ENCODE measurements at places on chromosomes 11 and 22. TPM values are rescaled to one million over a fixed set of nuclear protein-coding genes. Genes with fewer than 3 reads are reported as not detected.
A peak's percentile ranks its signal among the peaks of the same experiment; 100 is the strongest.

The CBLIF gene
- polyA plus RNA-seq: not detected

- DNase-seq: peak; percentile 38
- H3K27ac ChIP-seq: no peak overlapping the region
- H3K4me3 ChIP-seq: peak overlapping the region; percentile 67
- peaks cover 4% of the 10 kb centered on the region for H3K36me3 ChIP-seq
These were observed 84.1 kb downstream of the PDE2A start for GRCh38 chr11:72589802-72590761.

GRCh38 chr11:15073361-15074205 is at the start of gene CALCB:
TSS of gene CALCB (plus strand) at chr11:15073593. CDS start at chr11:15074719, 1,126 bp downstream.
- peak within 1 kb of the TSS; percentile 68 for H3K4me3 ChIP-seq
- H3K27me3 ChIP-seq: peaks cover 16% of the 10 kb centered on the region
- peaks cover 19% of the 10 kb centered on the region for H3K4me1 ChIP-seq
- peaks cover 3% of the 10 kb centered on the region for H3K36me3 ChIP-seq

- DNase-seq: no peak
- H3K27me3 ChIP-seq: peaks cover 3% of the 10 kb centered on the region
- peak overlapping the region; percentile 11 for H3K27ac ChIP-seq
- H3K4me3 ChIP-seq: no peak overlapping the region
- H3K4me1 ChIP-seq: peaks cover 51% of the 10 kb centered on the region
These were observed 92.9 kb downstream of the PTPRJ start for GRCh38 chr11:48073031-48073861.

The WDR74 gene
- polyA plus RNA-seq: 39.0 TPM

DNA sequence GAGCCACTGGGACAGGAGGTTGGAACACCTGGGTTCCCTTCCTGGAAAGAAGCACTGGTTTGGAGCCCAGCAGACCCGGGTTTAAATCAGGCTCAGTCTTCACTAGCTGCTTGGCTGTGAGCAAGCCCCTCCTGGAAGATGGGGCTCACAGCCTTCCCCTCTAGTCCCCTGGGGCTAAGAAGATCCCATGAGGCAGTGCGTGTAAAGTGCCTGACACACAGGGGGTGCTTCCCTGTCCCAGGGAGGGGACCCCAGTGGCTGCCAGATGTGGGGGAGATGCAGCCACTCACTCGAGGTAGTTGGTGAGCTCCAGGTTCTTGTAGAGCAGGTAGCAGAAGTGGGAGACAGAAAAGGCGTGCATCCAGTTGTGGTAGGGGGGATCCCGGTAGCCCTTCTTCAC is 93.2 kb downstream of the PDE2A start:
- peaks cover 28% of the 10 kb centered on the region for H3K4me1 ChIP-seq
- peaks cover 6% of the 10 kb centered on the region for H3K27me3 ChIP-seq
- no peak for DNase-seq
- H3K27ac ChIP-seq: peak overlapping the region; percentile 62
- H3K36me3 ChIP-seq: no peaks in the 10 kb centered on the region

DNA sequence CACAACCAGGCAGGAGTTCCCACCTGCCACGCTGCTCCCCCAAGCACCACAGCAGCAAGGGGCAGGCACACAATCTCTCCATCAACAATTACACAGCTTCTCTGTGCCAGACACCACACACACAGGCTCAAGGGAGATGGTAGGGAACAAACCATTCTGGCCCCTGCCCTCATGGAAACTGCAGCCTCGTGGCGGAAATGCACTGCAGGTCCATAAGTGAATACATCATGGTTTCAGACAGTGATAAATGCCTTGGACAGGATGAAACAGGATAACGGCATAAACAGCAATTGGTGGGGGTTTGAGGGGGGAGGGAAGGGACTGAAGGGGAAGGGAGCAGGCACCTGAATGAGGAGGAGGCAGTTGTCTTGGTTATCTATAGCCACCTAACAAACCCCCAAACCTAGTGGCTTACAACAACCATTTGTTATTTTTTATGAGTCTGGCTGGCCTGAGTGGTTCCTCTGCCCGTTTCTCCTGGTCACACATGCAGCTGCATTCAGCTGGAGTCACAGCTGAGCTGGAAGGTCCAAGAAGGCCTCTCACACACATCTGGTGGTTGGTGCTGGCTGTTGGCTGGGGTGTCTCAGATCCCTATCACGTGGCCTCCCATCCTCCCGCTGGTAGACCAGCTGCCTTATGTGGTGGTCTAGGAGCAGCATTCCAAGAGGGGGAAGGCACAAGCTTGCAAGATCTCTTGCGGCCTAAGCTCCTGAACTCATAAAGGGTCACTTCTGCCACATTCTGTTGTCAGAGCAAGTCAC is 15.0 kb upstream of the YWHAH start:
- H3K27me3 ChIP-seq: no peaks in the 10 kb centered on the region
- DNase-seq: no peak
- no peaks in the 10 kb centered on the region for H3K4me1 ChIP-seq
- H3K27ac ChIP-seq: no peak overlapping the region

The TEX12 gene
- not detected for polyA plus RNA-seq

The MS4A14 gene
- polyA plus RNA-seq: not detected

GRCh38 chr22:33438273-33438672 is 380.1 kb upstream of the SYN3 start:
- no peak overlapping the region for H3K27ac ChIP-seq
- H3K4me1 ChIP-seq: no peaks in the 10 kb centered on the region
- no peak for DNase-seq

- H3K36me3 ChIP-seq: no peaks in the 10 kb centered on the region
- H3K4me3 ChIP-seq: no peak overlapping the region
- no peak overlapping the region for H3K27ac ChIP-seq
These were observed 4.2 kb downstream of the LHFPL7 start for GRCh38 chr22:24942301-24942700.

The MTMR2 gene
- 31.3 TPM for polyA plus RNA-seq

DNA sequence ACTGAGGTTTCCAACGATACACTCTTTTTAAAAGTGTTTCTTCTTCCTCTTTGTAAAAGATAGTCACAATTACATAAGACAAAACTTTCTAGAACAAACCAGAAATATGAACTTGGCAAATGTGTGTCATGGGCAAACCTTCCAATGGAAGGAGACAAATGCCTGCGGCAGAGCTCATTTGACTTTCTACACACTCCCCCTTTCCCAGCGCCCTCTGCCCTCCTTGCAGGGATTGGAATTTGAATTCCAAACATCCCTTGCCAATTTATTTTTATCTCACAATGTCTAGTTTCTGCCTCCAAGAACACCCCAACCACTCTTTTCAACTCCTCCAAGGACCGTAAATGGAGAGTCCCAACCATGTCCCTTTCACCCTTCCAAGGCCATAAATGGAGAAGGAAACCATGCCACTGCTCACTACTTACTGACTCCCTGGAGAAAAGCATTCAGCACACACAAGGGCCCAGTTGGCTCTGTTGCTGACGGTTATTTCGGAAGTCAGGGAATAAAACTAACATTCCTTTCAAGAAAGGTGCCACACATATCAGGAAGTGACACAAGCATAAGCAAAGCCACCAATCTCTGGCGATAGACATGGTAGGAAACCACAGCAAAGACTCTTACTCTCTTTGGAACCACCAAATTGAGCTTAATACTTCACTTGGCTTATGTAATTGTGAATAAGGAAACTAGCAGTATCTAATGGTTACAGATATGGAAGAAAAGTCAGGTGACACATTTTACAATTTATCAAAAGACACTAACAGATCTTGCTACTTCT is 15.0 kb upstream of the ESAM start:
- H3K4me1 ChIP-seq: peaks cover 10% of the 10 kb centered on the region
- DNase-seq: no peak
- no peak overlapping the region for H3K4me3 ChIP-seq
- no peaks in the 10 kb centered on the region for H3K27me3 ChIP-seq
- H3K36me3 ChIP-seq: peaks cover 20% of the 10 kb centered on the region

- H3K27me3 ChIP-seq: no peaks in the 10 kb centered on the region
- H3K27ac ChIP-seq: no peak overlapping the region
- no peaks in the 10 kb centered on the region for H3K36me3 ChIP-seq
- H3K4me1 ChIP-seq: peaks cover 25% of the 10 kb centered on the region
- no peak for DNase-seq
These were observed 23.1 kb downstream of the PRDM11 start for GRCh38 chr11:45169310-45170072.

GRCh38 chr22:27603800-27604144 is 197.8 kb downstream of the MN1 start:
- no peaks in the 10 kb centered on the region for H3K36me3 ChIP-seq
- no peaks in the 10 kb centered on the region for H3K4me1 ChIP-seq
- no peak overlapping the region for H3K4me3 ChIP-seq
- no peak for DNase-seq
- no peak overlapping the region for H3K27ac ChIP-seq
- H3K27me3 ChIP-seq: no peaks in the 10 kb centered on the region

The MMP7 gene
- polyA plus RNA-seq: not detected

GRCh38 chr11:19628018-19628417 is 84.6 kb upstream of the NAV2 start:
- H3K4me1 ChIP-seq: no peaks in the 10 kb centered on the region
- DNase-seq: no peak
- no peak overlapping the region for H3K27ac ChIP-seq

DNA sequence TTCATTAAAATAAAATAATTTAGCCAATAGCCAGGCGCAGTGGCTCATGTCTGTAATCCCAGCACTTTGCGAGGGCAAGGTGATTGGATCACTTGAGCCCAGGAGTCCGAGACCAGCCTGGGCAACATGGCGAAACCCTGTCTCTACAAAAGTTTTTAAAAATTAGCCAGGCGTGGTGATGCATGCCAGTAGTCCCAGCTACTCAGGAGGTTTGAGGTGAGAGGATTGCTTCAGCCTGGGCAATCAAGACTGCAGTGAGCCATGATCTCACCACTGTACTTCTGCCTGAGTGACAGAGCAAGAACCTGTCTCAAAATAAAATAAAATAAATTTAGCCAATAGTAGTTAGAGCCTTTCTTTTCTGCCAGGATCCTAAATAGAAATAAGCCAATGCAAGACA is 12.2 kb downstream of the HPS5 start:
- no peak overlapping the region for H3K4me3 ChIP-seq
- H3K4me1 ChIP-seq: no peaks in the 10 kb centered on the region
- H3K27me3 ChIP-seq: no peaks in the 10 kb centered on the region
- H3K27ac ChIP-seq: no peak overlapping the region

The SERPING1 gene
- polyA plus RNA-seq: not detected

The MUC6 gene
- not detected for polyA plus RNA-seq

- H3K36me3 ChIP-seq: peaks cover 26% of the 10 kb centered on the region
- peak overlapping the region; percentile 69 for H3K27ac ChIP-seq
- H3K4me3 ChIP-seq: no peak overlapping the region
These were observed 96.5 kb downstream of the CD44 start for GRCh38 chr11:35235498-35235897.

GRCh38 chr22:43230971-43231723 is 44.2 kb upstream of the TTLL12 start:
- no peaks in the 10 kb centered on the region for H3K36me3 ChIP-seq
- H3K27me3 ChIP-seq: peaks cover 6% of the 10 kb centered on the region
- no peak overlapping the region for H3K4me3 ChIP-seq
- H3K4me1 ChIP-seq: peaks cover 5% of the 10 kb centered on the region
- H3K27ac ChIP-seq: peak overlapping the region; percentile 59

DNA sequence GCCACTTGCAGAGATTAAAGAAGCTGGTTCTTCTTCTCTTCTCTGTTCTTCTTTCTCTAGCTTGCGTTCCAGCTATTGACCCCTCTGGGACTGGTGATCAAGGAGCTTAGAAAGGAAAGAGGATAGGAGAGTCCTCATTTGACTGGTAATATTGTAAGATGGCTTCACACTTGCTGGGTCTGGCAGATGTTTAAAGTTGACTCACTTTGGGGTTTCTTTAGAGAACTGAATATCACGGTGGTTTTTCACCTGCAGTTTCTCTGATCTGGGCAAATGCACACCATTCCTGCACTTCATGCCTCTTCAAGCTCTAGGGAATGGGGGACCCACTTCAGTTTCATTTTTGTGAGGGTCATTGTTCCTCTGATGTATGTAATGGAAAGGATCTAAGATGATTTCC is 41.8 kb upstream of the DEUP1 start:
- H3K4me1 ChIP-seq: no peaks in the 10 kb centered on the region
- H3K4me3 ChIP-seq: no peak overlapping the region
- no peak for DNase-seq
- no peaks in the 10 kb centered on the region for H3K36me3 ChIP-seq

The OSBPL5 gene
- 33.3 TPM for polyA plus RNA-seq

GRCh38 chr11:35734669-35735410 is 72.3 kb downstream of the TRIM44 start:
- peaks cover 33% of the 10 kb centered on the region for H3K36me3 ChIP-seq
- H3K4me3 ChIP-seq: no peak overlapping the region
- DNase-seq: no peak
- no peaks in the 10 kb centered on the region for H3K27me3 ChIP-seq
- H3K4me1 ChIP-seq: peaks cover 12% of the 10 kb centered on the region

The OR51S1 gene
- polyA plus RNA-seq: not detected

- no peak overlapping the region for H3K27ac ChIP-seq
- no peak for DNase-seq
- H3K4me3 ChIP-seq: no peak overlapping the region
- peaks cover 2% of the 10 kb centered on the region for H3K27me3 ChIP-seq
- H3K4me1 ChIP-seq: no peaks in the 10 kb centered on the region
These were observed 328.1 kb downstream of the CASP12 start for GRCh38 chr11:104570078-104570701.

The ELMOD1 gene
- not detected for polyA plus RNA-seq

Data from immature natural killer cell (primary cell).